ENCODE measurements at places on chromosomes 2 and 18. TPM values are rescaled to one million over a fixed set of nuclear protein-coding genes. Genes with fewer than 3 reads are reported as not detected.
A peak's percentile ranks its signal among the peaks of the same experiment; 100 is the strongest.

The CNDP1 gene
- 0.09 TPM for total RNA-seq

The PLA2R1 gene
- total RNA-seq = 2.3 TPM

The MOCOS gene
- total RNA-seq = 27.0 TPM

The SPDYA gene
- total RNA-seq = 0.14 TPM

The GPR35 gene
- 2.4 TPM for total RNA-seq

The PDCD1 gene
- total RNA-seq = 0.25 TPM

The GALNT5 gene
- 5.3 TPM for total RNA-seq

The NT5C1B gene
- total RNA-seq = not detected

The TSN gene
- total RNA-seq = 30.6 TPM

The FOXI3 gene
- not detected for total RNA-seq

The FABP1 gene
- total RNA-seq = 1,486 TPM

DNA sequence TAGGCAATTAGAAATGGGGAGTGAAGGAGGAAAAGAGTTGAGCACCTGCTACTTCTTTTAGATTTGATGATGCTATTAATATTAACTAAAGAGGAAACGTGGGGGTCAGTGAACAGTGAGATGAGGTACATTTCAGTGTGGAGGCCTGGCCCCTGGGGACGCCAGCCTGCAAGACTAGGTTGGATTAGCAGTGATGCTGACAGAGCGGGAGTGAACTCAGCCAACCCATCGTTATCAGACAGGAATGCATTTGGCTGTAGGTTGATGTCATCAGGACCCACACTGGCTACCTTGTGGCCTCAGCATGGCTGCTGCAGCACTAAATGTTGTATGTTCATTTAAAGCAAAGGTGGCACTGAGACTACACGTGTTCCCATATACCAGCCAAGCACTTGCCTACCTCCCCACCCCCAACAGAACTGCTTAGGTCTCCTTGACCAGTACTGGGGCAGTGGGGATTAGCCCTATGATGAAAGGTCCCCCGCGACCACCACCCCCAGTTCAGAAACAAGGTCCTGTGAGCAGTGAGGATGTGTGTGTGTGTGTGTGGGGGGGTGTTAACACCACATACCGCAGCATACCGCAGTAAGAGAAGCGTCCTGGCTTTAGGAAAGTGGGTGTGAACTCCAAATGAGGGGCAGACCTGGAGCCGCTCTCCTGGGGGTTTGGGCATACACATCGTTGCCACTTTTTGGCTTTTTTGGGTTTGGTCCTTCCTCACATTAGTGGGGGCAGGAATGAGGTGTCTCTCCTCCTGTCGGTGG, 26.0 kb downstream of the DGKD start:
- H3K27ac ChIP-seq = no peak overlapping the region
- no peak overlapping the region for H3K4me3 ChIP-seq
- DNase-seq = no peak
- H3K36me3 ChIP-seq = peaks cover 1% of the 10 kb centered on the region

GRCh38 chr2:240109386-240109785, 26.7 kb downstream of the COPS9 start:
- no peak overlapping the region for H3K27ac ChIP-seq
- H3K27me3 ChIP-seq = no peaks in the 10 kb centered on the region

GRCh38 chr2:227192491-227192890, 28.1 kb downstream of the COL4A3 start:
- DNase-seq = no peak
- H3K27ac ChIP-seq = no peak overlapping the region
- H3K4me1 ChIP-seq = no peaks in the 10 kb centered on the region
- H3K4me3 ChIP-seq = no peak overlapping the region
- H3K36me3 ChIP-seq = no peaks in the 10 kb centered on the region

- no peak overlapping the region for H3K27ac ChIP-seq
- no peaks in the 10 kb centered on the region for H3K27me3 ChIP-seq
- H3K36me3 ChIP-seq = no peaks in the 10 kb centered on the region
- no peak for DNase-seq
- no peak overlapping the region for H3K4me3 ChIP-seq
- no peaks in the 10 kb centered on the region for H3K4me1 ChIP-seq
Measured at GRCh38 chr2:12895017-12895416, 178.3 kb downstream of the TRIB2 start.

GRCh38 chr2:231672617-231673347, 35.5 kb upstream of the PTMA start:
- DNase-seq = no peak
- no peak overlapping the region for H3K4me3 ChIP-seq
- H3K27me3 ChIP-seq = no peaks in the 10 kb centered on the region
- H3K4me1 ChIP-seq = no peaks in the 10 kb centered on the region
- no peaks in the 10 kb centered on the region for H3K36me3 ChIP-seq
- peak overlapping the region; percentile 35 for H3K27ac ChIP-seq

GRCh38 chr2:120861191-120861575, 125.5 kb downstream of the GLI2 start:
- DNase-seq = no peak
- no peak overlapping the region for H3K27ac ChIP-seq
- H3K27me3 ChIP-seq = peaks cover 4% of the 10 kb centered on the region
- no peak overlapping the region for H3K4me3 ChIP-seq

GRCh38 chr2:196679368-196679767, 39.9 kb downstream of the CCDC150 start:
- H3K27me3 ChIP-seq = no peaks in the 10 kb centered on the region
- no peak for DNase-seq
- no peak overlapping the region for H3K4me3 ChIP-seq
- H3K27ac ChIP-seq = no peak overlapping the region
- no peaks in the 10 kb centered on the region for H3K36me3 ChIP-seq

DNA sequence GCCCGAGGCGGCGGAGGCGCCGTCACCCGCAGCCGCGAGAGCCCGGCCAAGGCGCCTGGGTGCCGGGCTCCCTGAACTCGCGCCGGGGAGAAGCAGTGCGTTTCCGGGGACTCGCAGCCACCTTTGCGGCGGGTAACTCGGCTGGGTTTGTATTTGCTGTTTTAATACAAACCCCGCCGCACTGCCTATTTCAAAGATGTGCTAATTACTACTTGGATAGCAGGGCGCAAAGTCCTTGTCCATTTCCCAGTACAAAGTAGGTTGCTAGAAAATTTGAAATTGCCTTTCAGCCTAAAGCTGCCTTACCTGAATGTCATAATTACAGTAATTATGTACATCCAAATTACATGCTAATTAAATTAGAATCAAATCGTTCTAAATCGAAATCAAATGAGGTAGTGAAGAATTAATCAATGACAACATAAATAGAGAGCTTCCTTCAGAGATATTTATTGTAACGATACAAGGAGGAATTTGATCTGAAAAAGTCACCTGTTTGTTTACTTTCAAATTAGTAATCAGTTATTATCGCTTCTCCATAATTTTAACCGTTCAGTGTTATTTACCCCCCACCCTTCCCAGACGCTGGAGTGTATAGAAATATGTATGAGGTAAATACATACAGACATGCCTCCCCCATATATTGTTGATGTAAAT, 8.1 kb downstream of the SP9 start:
- no peak overlapping the region for H3K4me3 ChIP-seq
- peaks cover 26% of the 10 kb centered on the region for H3K27me3 ChIP-seq
- DNase-seq = no peak
- no peak overlapping the region for H3K27ac ChIP-seq

DNA sequence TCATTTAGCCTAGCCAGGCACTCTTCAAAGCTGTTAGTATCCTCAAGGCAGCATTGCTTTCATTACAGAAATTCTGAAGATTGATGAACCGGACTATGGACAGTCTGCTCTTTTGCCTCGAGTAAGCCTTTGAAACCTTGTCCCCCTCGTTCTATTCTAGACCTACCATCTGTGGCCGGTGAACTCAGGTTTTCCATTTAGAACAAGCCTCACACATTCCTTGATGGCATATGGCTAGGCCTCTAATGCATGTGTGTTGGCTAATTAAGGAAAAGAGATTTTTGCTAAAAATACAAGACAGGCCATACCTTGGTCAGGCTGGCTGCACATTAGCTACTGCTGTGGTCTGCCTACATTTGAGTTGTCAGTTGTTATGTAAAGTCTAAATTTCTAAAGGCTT, 111.8 kb downstream of the CERS6 start:
- no peaks in the 10 kb centered on the region for H3K4me1 ChIP-seq
- DNase-seq = no peak
- H3K27me3 ChIP-seq = no peaks in the 10 kb centered on the region
- H3K36me3 ChIP-seq = no peaks in the 10 kb centered on the region
- no peak overlapping the region for H3K27ac ChIP-seq

GRCh38 chr2:217216982-217217381, 357.1 kb upstream of the TNP1 start:
- no peaks in the 10 kb centered on the region for H3K4me1 ChIP-seq
- H3K27ac ChIP-seq = no peak overlapping the region
- no peaks in the 10 kb centered on the region for H3K36me3 ChIP-seq
- no peaks in the 10 kb centered on the region for H3K27me3 ChIP-seq
- no peak for DNase-seq

DNA sequence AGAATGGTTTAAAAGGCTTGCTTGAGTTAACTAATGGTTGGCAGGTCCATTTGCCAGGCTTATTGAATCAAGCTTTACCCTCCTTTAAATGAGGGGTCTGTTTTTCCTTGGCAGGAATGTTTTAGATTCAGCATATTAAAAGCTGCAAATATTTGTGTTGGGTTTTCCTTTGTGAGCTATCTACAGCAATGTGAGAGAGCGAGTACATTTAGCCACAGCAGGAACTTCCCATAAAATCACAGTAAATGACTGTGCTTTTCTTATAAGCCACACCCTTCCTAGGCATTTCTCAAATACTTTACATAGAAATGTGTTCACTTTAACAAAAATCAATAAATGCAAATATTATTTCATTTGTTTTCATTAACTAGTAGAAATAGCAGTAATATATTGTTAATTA, 23.9 kb downstream of the CALCRL start:
- no peaks in the 10 kb centered on the region for H3K4me1 ChIP-seq
- H3K27me3 ChIP-seq = no peaks in the 10 kb centered on the region
- no peaks in the 10 kb centered on the region for H3K36me3 ChIP-seq
- H3K27ac ChIP-seq = no peak overlapping the region

DNA sequence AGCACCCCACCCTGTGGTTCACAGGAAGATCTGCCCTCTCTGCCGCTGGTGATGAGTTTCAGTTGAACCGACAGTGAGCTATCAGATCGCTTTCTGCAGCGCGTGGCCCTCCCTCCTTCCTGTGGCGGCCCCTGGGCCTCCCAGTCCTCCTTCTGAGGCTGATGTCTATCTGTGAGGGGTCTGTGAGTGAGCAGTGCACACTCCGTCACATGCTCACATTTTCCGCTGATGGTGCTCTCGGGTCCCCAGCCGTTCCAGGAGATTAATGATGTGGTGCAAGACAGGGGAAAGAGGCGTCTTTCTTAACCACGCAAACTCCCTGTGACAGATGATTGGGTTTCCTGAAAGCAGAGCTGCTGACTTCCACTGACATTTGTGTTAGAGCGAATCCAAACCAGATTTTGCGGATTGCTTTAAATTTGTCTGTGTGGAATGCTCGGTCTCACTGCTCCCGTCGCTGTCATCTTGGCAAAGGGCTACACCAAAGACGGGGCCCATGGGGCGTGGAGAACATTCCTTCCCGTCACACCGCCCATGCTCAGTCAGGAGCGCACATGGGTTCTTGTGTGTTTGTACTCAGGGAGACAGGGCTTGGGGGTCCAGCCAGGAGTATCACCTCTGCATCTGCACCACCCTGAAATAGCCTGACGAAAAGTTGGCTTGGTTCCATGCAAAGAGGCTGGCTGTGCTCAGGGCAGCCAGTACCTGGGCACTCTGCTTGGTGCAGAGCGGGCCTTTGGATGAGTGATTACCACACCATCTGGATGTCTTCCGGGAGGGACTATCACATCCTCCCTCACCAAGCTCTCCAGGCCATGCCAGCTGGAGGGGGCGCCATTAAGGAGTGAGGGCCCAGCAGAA, 154.7 kb upstream of the HS6ST1 start:
- H3K27me3 ChIP-seq = no peaks in the 10 kb centered on the region
- no peak overlapping the region for H3K27ac ChIP-seq
- no peaks in the 10 kb centered on the region for H3K4me1 ChIP-seq
- DNase-seq = peak; percentile 45

DNA sequence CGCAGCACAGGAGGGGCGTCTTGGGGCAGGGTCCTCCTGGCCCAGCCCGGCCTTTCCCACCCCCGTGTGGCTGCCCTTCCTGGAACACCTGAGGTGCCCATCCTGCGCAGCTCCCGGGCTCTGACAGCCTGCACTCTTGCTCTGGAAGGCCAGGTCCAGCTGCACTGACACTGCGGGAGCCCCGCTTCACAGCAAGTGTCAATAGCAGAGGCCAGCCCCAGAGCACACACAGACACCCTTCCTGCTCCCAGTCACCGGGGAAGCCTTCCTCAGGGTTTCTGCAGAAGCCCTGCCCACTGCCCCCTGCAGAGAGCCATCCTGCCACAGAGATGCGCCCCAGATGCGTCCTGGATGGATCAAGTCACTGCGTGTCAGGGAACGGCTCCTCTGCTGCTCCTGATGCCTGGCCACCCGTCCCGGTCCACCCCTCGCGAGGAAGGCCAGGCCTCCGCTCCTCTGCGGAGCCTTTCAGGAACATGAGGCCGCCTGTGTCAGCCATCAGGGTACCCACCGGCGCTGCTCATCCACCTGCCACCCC, 519.2 kb upstream of the MYT1L start:
- H3K27ac ChIP-seq = no peak overlapping the region
- H3K27me3 ChIP-seq = no peaks in the 10 kb centered on the region
- H3K4me3 ChIP-seq = no peak overlapping the region
- H3K36me3 ChIP-seq = no peaks in the 10 kb centered on the region

GRCh38 chr2:168970711-168971233, 60.4 kb downstream of the ABCB11 start:
- no peak overlapping the region for H3K27ac ChIP-seq
- H3K4me1 ChIP-seq = peaks cover 6% of the 10 kb centered on the region
- no peak overlapping the region for H3K4me3 ChIP-seq
- H3K36me3 ChIP-seq = peaks cover 69% of the 10 kb centered on the region
- no peak for DNase-seq

- no peaks in the 10 kb centered on the region for H3K27me3 ChIP-seq
- H3K4me1 ChIP-seq = peaks cover 34% of the 10 kb centered on the region
- H3K36me3 ChIP-seq = no peaks in the 10 kb centered on the region
- H3K4me3 ChIP-seq = peak within 1 kb of the TSS; percentile 64
Measured at GRCh38 chr2:233013027-233013461, at the start of gene NGEF. NGEF (minus strand) TSS chr2:233013256; CDS start chr2:232974890, 38,366 bp downstream.

- H3K4me3 ChIP-seq = no peak overlapping the region
- no peak overlapping the region for H3K27ac ChIP-seq
- no peaks in the 10 kb centered on the region for H3K4me1 ChIP-seq
- H3K27me3 ChIP-seq = no peaks in the 10 kb centered on the region
- no peaks in the 10 kb centered on the region for H3K36me3 ChIP-seq
- no peak for DNase-seq
Measured at GRCh38 chr2:145691659-145692058, 1171.7 kb upstream of the ZEB2 start.

- no peaks in the 10 kb centered on the region for H3K4me1 ChIP-seq
- H3K27me3 ChIP-seq = no peaks in the 10 kb centered on the region
- no peak overlapping the region for H3K27ac ChIP-seq
- DNase-seq = no peak
- no peak overlapping the region for H3K4me3 ChIP-seq
- H3K36me3 ChIP-seq = no peaks in the 10 kb centered on the region
Measured at GRCh38 chr18:64714086-64714485, 565.2 kb upstream of the LINC00305 start.

- H3K27ac ChIP-seq = no peak overlapping the region
- no peak for DNase-seq
- no peak overlapping the region for H3K4me3 ChIP-seq
Measured at GRCh38 chr18:25931126-25931525, 159.3 kb downstream of the SS18 start.

Data from liver (tissue), 10 donors.